ENCODE measurements at places on chromosomes 5 and 9.

DNA sequence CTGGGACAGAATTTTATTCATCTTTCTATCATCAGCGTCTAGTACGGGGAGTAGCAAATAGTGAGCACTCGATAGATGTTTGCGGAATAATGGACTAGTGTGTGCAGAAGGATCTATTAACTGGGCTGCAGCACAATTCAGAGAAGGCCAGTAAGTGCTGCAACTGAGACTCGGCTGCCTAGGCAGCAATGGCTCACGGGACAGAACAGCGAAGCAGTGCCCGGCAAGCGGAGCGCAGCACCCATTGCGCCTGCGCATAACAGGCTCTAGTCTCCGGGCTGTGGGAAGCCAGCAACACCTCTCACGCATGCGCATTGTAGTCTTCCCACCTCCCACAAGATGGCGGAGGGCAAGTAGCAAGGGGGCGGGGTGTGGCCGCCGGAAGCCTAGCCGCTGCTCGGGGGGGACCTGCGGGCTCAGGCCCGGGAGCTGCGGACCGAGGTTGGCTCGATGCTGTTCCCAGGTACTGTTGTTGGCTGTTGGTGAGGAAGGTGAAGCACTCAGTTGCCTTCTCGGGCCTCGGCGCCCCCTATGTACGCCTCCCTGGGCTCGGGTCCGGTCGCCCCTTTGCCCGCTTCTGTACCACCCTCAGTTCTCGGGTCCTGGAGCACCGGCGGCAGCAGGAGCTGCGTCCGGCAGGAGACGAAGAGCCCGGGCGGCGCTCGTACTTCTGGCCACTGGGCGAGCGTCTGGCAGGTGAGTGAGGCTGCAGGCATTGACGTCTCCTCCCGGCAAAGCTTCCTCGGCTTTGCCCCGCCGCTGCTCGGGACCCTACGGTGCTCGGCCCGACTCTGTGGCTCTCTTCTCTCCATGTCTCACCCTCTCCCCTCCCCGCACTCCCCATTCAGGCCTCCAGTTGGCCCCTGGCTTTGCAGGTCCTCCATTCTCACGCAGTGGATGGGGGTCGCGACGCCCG is 30.2 kb upstream of the APC start:
- DNase-seq = peak; percentile 96

- DNase-seq = no peak
Measured at GRCh38 chr5:58136406-58136805, 323.5 kb downstream of the PLK2 start.

DNA sequence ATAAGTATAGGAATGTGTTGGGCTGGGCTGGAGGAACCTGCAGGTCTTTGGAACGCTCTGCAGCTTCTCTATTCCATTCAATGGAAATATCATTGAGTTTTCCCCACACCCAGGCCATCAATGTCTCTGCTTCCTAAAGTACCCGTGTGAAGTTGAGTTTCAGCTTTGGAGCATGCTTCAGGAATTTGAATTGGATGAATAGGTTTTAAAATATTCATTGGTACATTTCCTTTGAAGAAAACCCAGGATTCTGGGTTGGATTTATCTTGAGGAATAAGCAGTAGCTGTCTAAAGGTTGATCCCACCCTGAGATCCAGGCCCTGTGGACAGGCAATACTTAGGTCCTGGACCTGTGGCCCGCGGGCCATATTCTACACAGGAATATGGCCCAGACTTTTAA is 37.3 kb downstream of the INSYN2B start:
- DNase-seq = no peak

- no peak for DNase-seq
Measured at GRCh38 chr9:99406939-99407338, 184.9 kb downstream of the SEC61B start.

GRCh38 chr5:139513852-139514485 is 31.4 kb upstream of the STING1 start:
- DNase-seq = no peak

- DNase-seq = no peak
Measured at GRCh38 chr5:62934319-62934718, 355.7 kb downstream of the LRRC70 start.

- no peak for DNase-seq
Measured at GRCh38 chr5:25005431-25005830, 360.7 kb upstream of the CDH10 start.

GRCh38 chr9:124020520-124021384 is 9.2 kb downstream of the LHX2 start:
- DNase-seq = no peak

GRCh38 chr5:77360381-77360780 is 131.7 kb downstream of the WDR41 start:
- no peak for DNase-seq

- DNase-seq = peak; percentile 30
Measured at GRCh38 chr9:90801241-90801972, at the start of gene SYK. TSS of gene SYK (plus strand) at chr9:90801819. CDS start at chr9:90843899, 42,080 bp downstream.

GRCh38 chr9:120257483-120257882 is 322.5 kb downstream of the CDK5RAP2 start:
- DNase-seq = no peak

DNA sequence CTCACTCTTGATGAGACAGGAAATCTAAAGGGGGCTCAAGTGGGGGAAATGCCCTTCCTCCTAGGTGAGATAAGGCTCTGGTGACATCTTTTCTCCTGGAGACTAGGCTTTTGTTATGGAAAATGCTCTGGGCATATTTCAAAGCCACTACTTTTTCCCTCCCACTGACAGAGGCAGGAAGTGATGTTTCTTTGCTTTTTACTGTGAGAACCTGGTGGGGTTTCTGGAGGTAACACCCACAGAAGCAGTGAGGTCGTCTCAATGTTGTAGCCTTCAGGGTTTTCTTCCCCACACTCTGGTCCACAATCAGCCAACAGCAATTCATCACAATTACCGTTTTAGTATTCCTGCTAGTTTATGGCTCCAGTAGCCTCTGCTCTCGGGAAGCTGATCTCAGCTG is 41.4 kb upstream of the FAM240B start:
- DNase-seq = no peak

- DNase-seq = no peak
Measured at GRCh38 chr5:73120222-73121118, at the start of gene TMEM171. TSS of gene TMEM171 (plus strand) at chr5:73120575. CDS start at chr5:73123374, 2,799 bp downstream.

GRCh38 chr9:37775216-37775919 is 9.5 kb downstream of the EXOSC3 start:
- no peak for DNase-seq
